ENCODE measurements at places on chromosomes 13 and 19. TPM values are rescaled to one million over a fixed set of nuclear protein-coding genes. Genes with fewer than 3 reads are reported as not detected.

RASIP1 gene
- total RNA-seq, result 19.0 TPM

SCN1B gene
- total RNA-seq, result 86.0 TPM

TMEM238 gene
- total RNA-seq, result 0.47 TPM

DNA sequence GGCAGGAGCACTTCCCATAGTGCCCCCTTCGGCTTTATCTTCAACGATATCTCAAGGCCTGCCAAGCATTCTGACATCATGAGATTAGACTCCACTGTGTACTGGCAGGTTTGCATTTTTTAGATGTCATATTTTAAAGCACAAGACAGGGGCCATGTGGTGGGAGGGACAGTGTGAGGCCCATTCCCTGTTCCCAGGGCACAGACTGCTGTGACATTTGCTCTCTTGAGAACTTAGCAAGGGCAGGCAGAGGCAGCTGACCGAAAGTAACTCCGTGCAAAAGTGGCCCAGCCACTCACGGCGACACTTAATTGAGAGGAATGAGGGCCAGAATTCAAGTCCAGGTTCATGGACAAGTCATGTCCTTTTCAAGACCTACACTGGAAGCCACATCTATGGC is 201.8 kb downstream of the COL4A1 start:
- DNase-seq, result no peak

- no peak for DNase-seq
These were observed 1394.8 kb upstream of the SLC10A2 start for GRCh38 chr13:104461049-104461448.

DNA sequence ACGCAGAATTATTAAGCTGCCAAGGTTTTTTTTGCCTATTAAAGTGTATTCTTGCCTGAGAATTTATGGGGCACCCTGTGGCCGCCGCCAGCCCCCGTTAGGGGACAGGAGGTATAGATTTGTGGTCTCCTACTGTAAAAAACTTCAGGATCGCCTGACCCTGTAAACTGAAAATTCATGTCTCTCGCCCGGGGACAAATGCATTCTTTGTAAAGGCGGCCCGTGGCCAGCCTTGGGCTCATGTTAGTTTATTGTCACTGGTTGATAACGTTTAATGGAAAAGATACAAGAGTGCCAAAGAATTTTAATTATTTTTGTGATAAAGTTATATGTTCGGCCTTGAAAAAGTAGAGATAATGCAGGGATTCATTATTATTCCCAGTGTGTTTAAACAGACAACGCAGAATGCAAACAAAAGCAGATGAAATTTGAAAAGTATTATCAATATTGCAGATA is 141.7 kb downstream of the URI1 start:
- no peak for DNase-seq

DNA sequence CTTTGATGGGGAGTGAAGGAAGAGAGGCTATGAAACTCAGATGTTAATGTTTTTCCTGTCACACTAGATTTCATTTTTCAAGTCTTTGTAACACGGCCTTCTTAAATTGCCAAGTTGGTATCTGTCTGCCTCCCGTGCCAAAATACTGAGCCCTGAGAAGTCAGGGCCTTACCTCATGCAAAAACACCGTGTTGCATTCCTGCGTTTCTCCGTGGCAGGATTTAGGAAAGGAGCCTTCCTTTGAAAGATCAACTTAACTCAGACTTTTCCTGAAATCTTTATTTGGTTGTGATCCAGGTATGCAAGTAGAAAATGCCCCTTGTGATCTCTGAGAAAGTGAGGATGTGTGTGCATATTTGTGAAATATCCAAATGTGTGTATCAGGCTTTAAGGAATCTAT is 1291.0 kb upstream of the SLC10A2 start:
- no peak for DNase-seq

- DNase-seq, result peak; percentile 47
These were observed 2.9 kb downstream of the CACTIN start for GRCh38 chr19:3623716-3624115.

DNA sequence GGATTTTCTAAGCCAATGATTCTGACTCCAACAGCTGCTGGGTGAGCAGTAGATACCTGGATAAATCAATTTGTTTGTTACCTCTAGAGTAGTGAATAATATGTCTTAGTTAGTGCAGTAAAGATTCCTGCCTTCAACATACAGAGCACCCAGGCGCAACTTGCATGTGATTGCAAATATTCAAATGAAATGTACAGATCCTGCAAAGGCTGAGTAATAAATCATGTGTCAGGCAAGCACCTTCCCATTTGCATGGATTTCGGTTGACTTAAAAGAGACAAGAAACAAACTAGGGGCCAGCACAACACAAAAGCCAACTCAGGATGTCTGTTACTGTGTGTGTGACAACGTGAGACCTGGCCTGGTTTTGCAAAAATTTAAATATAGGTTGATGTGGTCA is 79.7 kb downstream of the TNFSF11 start:
- DNase-seq, result no peak
